ENCODE measurements at places on chromosomes 5 and 9. TPM values are rescaled to one million over a fixed set of nuclear protein-coding genes. Genes with fewer than 3 reads are reported as not detected.

GRCh38 chr9:136316271-136316751 is 11.0 kb upstream of the GPSM1 start:
- no peak overlapping the region for H3K4me3 ChIP-seq
- H3K4me1 ChIP-seq, result peaks cover 4% of the 10 kb centered on the region
- H3K36me3 ChIP-seq, result no peaks in the 10 kb centered on the region
- DNase-seq, result no peak
- H3K27ac ChIP-seq, result no peak overlapping the region
- peaks cover 4% of the 10 kb centered on the region for H3K27me3 ChIP-seq

OR1J1 gene
- not detected for total RNA-seq

RLN1 gene
- total RNA-seq, result not detected

CA9 gene
- not detected for total RNA-seq

- no peaks in the 10 kb centered on the region for H3K36me3 ChIP-seq
- H3K4me3 ChIP-seq, result no peak overlapping the region
- H3K27ac ChIP-seq, result no peak overlapping the region
- no peaks in the 10 kb centered on the region for H3K4me1 ChIP-seq
- DNase-seq, result no peak
Observed at GRCh38 chr5:98414938-98415337, 358.5 kb upstream of the RGMB start.

- no peak for DNase-seq
- H3K27me3 ChIP-seq, result no peaks in the 10 kb centered on the region
- no peak overlapping the region for H3K4me3 ChIP-seq
- peak overlapping the region; percentile 30 for H3K27ac ChIP-seq
- no peaks in the 10 kb centered on the region for H3K4me1 ChIP-seq
- no peaks in the 10 kb centered on the region for H3K36me3 ChIP-seq
Observed at GRCh38 chr5:72647806-72648205, 140.6 kb upstream of the ZNF366 start.

- peak; percentile 52 for DNase-seq
- H3K4me1 ChIP-seq, result peaks cover 8% of the 10 kb centered on the region
- no peak overlapping the region for H3K4me3 ChIP-seq
- H3K36me3 ChIP-seq, result no peaks in the 10 kb centered on the region
Observed at GRCh38 chr9:129102791-129103594, 7.6 kb downstream of the CRAT start.

DNA sequence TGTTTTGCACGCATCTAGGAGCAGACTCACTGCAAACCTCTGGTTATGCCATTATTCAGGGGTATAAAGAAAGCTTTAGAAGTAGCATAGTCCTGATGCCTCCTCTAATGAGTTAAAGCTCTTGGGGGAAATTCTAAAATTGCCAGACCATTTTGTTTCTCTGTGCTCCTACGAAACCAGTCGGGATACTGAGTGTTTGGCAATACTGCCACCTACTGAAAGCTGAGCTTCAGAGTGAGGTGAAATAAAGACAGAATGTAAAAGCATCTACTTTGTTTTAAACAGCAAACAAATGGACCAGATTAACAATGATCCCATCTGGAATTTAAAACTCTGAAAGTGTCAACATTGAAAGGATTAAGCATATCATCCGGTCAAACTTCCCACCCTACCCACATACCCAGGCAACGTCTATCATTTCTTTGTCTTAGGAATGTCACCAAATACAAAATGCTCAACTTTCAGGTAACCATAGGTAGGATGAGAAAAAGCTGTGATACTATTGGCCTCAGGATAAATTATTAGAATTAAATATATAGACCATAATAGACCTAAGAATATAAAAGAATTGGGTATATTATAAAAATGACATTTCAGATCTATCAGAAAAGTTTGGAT is 77.8 kb upstream of the SHISAL2B start:
- H3K27me3 ChIP-seq, result no peaks in the 10 kb centered on the region
- no peak for DNase-seq
- no peak overlapping the region for H3K27ac ChIP-seq
- no peaks in the 10 kb centered on the region for H3K36me3 ChIP-seq
- no peak overlapping the region for H3K4me3 ChIP-seq

DNA sequence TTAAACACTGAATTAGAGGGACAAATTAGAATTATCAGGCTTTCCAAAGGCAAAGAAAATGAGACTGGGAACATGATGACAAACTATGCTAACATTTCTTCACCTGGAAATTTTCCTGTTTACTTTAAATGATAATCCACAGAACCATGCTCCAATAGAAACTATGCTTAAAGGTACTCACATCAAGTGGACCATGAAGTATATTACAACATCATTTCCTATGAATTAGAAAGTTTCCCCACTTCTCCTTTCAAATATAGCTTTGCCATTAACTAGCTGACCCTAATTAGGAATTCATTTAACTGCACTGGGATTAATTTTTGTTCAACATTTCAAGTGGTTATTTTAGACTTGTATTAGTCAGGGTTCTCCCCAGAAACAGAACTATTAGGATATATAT is 81.4 kb downstream of the DTWD2 start:
- no peak overlapping the region for H3K4me3 ChIP-seq
- H3K27me3 ChIP-seq, result no peaks in the 10 kb centered on the region
- H3K4me1 ChIP-seq, result no peaks in the 10 kb centered on the region
- no peaks in the 10 kb centered on the region for H3K36me3 ChIP-seq
- H3K27ac ChIP-seq, result no peak overlapping the region

- no peaks in the 10 kb centered on the region for H3K36me3 ChIP-seq
- no peaks in the 10 kb centered on the region for H3K4me1 ChIP-seq
- H3K27ac ChIP-seq, result no peak overlapping the region
Observed at GRCh38 chr5:91670122-91670521, 287.0 kb upstream of the ARRDC3 start.

DNA sequence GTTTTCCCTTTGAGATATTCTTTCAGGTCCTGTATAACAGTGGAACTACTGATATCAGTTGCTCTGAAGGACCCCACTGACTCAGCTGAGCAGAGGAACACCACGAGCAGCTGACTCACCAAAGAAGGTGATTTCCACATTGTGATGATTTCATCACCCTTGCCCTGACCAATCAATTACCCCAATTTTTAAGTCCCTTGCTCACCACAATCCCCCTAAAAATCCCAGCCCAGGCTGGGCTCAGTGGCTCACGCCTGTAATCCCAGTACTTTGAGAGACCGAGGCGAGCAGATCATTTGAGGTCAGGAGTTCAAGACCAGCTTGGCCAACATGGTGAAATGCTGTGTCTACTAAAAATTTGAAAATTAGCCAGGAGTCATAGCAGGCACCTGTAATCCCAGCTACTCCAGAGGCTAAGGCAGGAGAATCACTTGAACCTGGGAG is 125.3 kb upstream of the ABCA1 start:
- H3K4me3 ChIP-seq, result no peak overlapping the region
- no peaks in the 10 kb centered on the region for H3K27me3 ChIP-seq
- H3K27ac ChIP-seq, result no peak overlapping the region
- no peaks in the 10 kb centered on the region for H3K4me1 ChIP-seq
- H3K36me3 ChIP-seq, result no peaks in the 10 kb centered on the region
- DNase-seq, result no peak

FOXI1 gene
- total RNA-seq, result not detected

GRCh38 chr5:12330993-12331588 is 426.8 kb upstream of the CTNND2 start:
- DNase-seq, result no peak
- H3K27me3 ChIP-seq, result no peaks in the 10 kb centered on the region
- H3K27ac ChIP-seq, result no peak overlapping the region
- no peak overlapping the region for H3K4me3 ChIP-seq

DNA sequence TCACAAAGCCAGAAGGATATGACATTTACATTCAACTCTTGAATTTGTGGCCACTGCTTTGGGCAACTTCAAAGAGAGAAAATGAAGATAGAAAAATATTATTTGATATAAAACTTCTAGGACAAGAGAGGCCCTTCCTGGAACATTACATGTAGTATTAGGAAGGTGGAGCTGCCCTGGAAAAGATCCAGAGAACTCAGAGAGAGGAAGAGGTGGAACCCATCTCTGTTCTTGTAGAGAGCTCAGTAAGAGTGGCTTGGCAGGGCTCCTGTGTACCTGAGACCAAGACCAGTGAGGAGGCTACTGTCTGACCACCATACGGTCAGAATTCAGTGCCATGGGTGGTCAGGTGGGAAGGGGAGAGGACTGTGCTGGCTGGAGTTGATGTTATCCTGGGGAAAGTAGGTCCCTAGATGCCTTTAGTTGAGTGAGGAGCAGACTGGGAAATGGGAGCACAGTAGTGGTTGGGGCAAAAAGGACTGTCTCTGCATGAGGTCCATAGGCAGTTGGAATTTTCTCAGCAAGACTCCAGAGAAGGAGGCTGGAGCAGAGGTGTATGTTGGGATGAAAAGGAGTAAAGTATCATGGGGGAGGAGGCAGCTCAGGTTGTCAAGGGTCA is 7.6 kb downstream of the TGFBI start:
- H3K27me3 ChIP-seq, result no peaks in the 10 kb centered on the region
- no peaks in the 10 kb centered on the region for H3K36me3 ChIP-seq
- no peak overlapping the region for H3K4me3 ChIP-seq
- DNase-seq, result no peak
- H3K27ac ChIP-seq, result peak overlapping the region; percentile 59

- H3K27ac ChIP-seq, result no peak overlapping the region
- no peak for DNase-seq
- no peaks in the 10 kb centered on the region for H3K27me3 ChIP-seq
- no peaks in the 10 kb centered on the region for H3K36me3 ChIP-seq
Observed at GRCh38 chr5:149576021-149576420, 5.3 kb upstream of the ARHGEF37 start.

- H3K4me3 ChIP-seq, result no peak within 1 kb of the TSS
- H3K36me3 ChIP-seq, result no peaks in the 10 kb centered on the region
- H3K4me1 ChIP-seq, result no peaks in the 10 kb centered on the region
Observed at GRCh38 chr5:102498271-102499034, at the start of gene SLCO6A1. Gene SLCO6A1 (minus strand): TSS chr5:102499001. CDS start chr5:102498844, 157 bp downstream.

NR2F1 gene
- 2.8 TPM for total RNA-seq

DNA sequence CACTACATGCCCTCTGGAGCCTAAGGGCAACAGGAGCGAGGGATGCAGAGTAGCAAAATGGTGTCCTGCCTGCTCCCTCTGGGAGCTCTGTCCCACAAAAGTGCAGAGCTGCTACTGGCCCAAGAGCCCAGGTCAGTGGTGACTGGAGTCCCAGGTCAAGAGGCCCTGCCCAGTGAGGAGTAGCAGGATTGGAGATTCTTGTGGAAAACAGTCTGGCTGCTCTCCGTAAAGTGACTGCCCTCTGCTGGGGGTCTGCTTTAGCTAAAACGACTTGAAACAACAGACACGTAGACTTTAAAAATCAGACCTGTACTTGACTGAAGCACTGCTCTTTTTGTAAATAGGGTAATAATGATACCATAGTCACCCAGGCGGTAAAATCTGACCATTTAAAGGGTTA is 917.0 kb downstream of the MAT2B start:
- DNase-seq, result no peak
- no peaks in the 10 kb centered on the region for H3K36me3 ChIP-seq
- no peak overlapping the region for H3K4me3 ChIP-seq

GRCh38 chr5:18050776-18051175 is 416.5 kb downstream of the TAF11L14 start:
- no peak overlapping the region for H3K27ac ChIP-seq
- no peaks in the 10 kb centered on the region for H3K27me3 ChIP-seq
- DNase-seq, result no peak
- no peaks in the 10 kb centered on the region for H3K4me1 ChIP-seq

HTR4 gene
- total RNA-seq, result 21.3 TPM

NLN gene
- total RNA-seq, result 2.2 TPM

PDE6A gene
- total RNA-seq, result 1.2 TPM

- DNase-seq, result no peak
- H3K27ac ChIP-seq, result no peak overlapping the region
- no peaks in the 10 kb centered on the region for H3K27me3 ChIP-seq
- no peaks in the 10 kb centered on the region for H3K36me3 ChIP-seq
Observed at GRCh38 chr5:32508806-32509805, 64.6 kb upstream of the ZFR start.

DNA sequence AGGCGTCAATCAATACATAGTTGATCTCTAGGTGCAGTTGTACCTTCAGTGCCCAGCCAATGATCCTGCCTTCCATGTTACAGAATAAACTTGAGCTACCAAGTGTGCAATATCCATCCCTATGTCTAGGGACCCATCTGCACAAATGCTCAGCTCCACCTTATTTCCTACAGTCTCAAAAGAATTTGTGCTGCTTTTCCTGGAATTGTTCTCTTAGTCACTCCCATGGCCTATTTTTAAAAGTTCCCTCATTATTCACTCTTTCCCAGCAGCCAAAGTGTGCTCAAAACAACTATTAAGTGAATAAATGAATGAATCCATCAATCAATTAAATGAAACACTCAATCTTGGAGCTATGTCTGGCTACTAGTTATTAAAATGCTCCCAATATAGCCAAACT is 14.7 kb downstream of the LIX1 start:
- no peak overlapping the region for H3K27ac ChIP-seq
- DNase-seq, result no peak
- H3K4me1 ChIP-seq, result no peaks in the 10 kb centered on the region
- no peak overlapping the region for H3K4me3 ChIP-seq
- H3K36me3 ChIP-seq, result no peaks in the 10 kb centered on the region

RNF183 gene
- total RNA-seq, result 0.95 TPM

- no peak for DNase-seq
- H3K27ac ChIP-seq, result peak overlapping the region; percentile 93
- H3K4me3 ChIP-seq, result peak overlapping the region; percentile 60
- H3K27me3 ChIP-seq, result no peaks in the 10 kb centered on the region
Observed at GRCh38 chr5:68288707-68289134, 73.2 kb downstream of the PIK3R1 start.

SLC31A2 gene
- 40.8 TPM for total RNA-seq

GRCh38 chr5:78727786-78728761 is 79.5 kb upstream of the LHFPL2 start:
- peaks cover 3% of the 10 kb centered on the region for H3K4me1 ChIP-seq
- H3K36me3 ChIP-seq, result no peaks in the 10 kb centered on the region
- H3K27me3 ChIP-seq, result no peaks in the 10 kb centered on the region
- no peak overlapping the region for H3K4me3 ChIP-seq
- peak; percentile 50 for DNase-seq

GRAMD2B gene
- 191 TPM for total RNA-seq

DNA sequence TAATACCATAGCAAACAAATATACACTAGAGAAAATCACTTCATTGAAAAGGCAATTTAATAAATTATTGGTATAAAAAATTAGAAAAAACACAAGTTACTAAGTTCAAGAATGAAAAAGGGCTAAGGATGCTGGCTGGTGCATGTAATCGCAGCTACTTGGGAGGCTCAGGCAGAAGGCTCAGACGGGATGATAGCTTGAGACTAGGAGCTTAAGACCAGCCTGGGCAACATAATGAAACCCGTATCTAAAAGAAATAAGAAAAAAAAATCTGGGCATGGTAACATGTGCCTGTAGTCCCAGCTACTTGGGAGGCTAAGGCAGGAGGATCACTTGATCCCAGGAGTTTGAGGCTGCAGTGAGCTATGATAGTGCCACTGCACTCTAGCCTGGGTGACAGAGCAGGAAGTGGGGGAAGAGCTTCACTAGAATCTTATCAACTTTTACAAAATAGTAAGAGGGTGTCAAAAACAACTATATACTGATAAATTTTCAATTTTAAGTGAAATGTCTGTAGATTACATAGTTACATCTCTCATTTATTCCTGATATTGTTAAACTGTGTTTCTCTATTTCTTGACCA is 42.2 kb upstream of the PPP2CA start:
- H3K4me1 ChIP-seq, result no peaks in the 10 kb centered on the region
- no peak overlapping the region for H3K27ac ChIP-seq
- DNase-seq, result no peak
- H3K36me3 ChIP-seq, result no peaks in the 10 kb centered on the region
- H3K27me3 ChIP-seq, result no peaks in the 10 kb centered on the region

- H3K36me3 ChIP-seq, result no peaks in the 10 kb centered on the region
- H3K4me3 ChIP-seq, result no peak overlapping the region
- no peaks in the 10 kb centered on the region for H3K27me3 ChIP-seq
- H3K27ac ChIP-seq, result no peak overlapping the region
Observed at GRCh38 chr5:17872204-17872603, 237.9 kb downstream of the TAF11L14 start.

PCDHB9 gene
- total RNA-seq, result 0.40 TPM

GPR151 gene
- total RNA-seq, result not detected
